ENCODE measurements at places on chromosomes 5 and 9.

DNA sequence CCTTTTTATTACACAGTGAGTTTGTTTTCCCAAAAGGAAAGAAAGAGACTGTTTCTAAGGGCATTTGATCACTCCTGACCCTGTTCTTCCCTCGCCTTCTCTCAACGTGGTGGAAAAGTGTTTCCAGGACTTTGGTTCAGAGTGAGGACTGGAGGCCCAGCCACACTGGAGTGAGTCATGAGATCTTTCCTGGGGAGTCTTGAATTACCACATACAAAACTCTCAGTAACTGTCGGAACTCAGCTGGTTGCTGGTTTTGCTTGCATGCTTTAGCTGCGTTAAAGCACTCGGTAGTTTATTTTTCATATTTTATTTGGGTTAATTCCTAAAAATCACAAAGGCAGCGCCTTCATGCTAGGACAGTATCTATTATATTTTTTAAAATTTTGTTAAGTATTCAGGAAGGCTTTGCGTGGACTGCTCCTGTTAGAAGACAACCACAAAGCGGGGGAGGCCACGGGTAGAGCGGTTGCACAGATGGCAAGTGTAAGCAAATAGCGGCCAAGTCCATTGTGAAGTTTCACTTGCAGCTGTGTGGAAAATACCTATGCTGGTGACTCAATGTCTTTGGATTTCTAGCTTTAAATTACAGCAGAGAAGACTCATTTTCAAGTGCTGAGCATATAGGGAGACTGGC lies 77.7 kb downstream of the ARSB start:
- DNase-seq, result no peak

DNA sequence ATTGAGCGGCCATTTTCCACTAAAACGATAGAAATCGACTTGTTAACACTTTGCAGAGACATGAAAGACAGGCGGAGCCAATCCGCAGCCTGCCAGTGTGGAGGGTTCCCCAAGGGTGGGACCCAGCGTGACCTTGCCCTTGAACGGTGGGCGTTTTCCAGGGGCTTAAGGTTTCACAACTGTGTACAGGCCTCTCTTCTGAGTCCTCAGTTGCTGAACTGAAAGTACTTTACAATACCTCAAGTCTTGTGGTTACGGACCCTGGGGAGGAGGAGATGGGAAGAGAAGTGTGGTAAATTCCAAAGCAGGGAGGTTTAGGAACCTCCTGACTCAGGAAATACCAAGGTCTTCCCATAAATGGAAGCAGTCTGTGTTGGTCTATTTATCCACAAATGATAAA lies 68.2 kb upstream of the CKMT2 start:
- DNase-seq, result no peak

GRCh38 chr5:155274484-155274883 lies 260.9 kb downstream of the KIF4B start:
- no peak for DNase-seq

DNA sequence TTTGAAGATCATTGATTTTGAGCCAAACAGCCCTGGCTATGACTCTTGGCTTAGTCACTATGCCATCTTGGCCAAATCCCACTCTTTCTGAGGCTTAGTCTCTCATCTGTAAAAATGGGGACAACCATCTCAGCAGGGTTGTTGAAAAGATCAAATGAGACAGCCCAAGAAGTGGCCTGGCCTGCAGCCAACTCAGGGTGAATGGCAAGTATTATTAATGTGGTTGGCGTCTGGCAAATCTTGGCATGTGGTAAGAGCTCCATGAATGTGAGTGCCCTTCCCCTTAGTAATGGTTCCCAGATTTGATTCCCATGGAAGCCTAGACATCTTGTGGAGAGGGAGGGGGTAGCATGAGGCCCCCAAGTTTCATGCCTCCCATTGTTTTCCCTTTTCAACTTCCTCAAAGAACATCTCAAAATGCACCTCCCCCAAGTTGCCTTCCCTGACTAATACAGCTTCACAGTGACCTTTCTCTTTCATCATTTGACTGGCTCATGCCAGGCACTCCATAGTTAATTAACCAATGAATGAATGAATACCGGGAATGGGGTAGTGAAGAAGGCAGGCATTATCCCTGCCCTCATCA lies 11.8 kb upstream of the TGFBI start:
- no peak for DNase-seq

GRCh38 chr9:1460143-1460769 lies 410.1 kb downstream of the DMRT2 start:
- no peak for DNase-seq

- DNase-seq, result no peak
These were observed 1.1 kb downstream of the GPBP1 start for GRCh38 chr5:57174890-57175510.

GRCh38 chr5:80958616-80959015 lies 1.5 kb upstream of the RASGRF2 start:
- no peak for DNase-seq

- no peak for DNase-seq
These were observed 9.5 kb downstream of the SIL1 start for GRCh38 chr5:139188558-139189270.

- no peak for DNase-seq
These were observed 6.1 kb upstream of the PRUNE2 start for GRCh38 chr9:76911971-76912370.

DNA sequence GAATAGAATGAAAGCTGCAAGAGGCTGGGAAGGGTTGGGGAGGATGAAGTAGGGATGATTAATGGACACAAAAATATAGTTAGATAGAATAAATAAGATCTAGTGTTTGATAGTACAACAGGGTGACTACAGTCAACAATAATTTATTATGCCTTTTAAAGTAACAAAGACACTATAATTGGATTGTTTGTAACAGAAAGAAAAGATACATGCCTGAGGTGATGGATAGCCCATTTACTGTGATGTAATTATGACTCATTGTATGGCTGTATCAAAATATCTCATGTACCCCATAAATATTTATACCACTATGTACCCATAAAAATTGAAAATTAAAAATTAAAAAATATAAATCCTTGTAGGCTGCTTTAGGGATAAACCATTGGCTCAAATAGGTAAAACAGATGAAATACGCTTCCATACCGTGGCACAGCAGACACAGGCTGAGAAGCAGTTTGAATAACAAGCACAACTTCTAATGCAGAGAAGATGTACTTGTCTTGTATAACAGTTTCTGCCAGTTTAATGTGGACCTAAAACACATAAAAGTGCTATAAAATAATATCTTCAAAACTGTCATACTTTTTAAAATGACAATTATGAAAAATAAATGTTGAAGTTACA lies 34.9 kb downstream of the APBA1 start:
- DNase-seq, result no peak

DNA sequence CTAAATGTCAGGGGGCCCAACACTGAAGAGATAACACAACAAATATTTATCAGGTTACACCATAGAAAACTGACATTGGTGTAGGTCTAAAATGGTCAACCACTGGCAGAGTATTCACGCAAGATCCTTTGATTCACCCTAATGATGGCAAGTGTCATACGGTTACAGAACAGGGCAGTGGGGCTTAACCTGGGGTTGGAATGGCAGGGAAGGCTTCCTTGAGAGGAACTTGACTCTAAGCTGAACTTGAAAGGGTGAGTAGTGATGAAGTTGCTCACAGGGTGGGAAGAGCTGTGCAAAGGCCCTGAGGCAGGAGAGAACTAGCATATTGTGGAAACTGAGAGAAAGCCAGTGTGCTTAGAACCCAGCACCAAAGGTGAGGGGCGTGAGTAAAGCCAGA lies 97.1 kb upstream of the MVB12B start:
- DNase-seq, result no peak

GRCh38 chr5:127571314-127572131 lies 54.1 kb downstream of the PRRC1 start:
- DNase-seq, result no peak

DNA sequence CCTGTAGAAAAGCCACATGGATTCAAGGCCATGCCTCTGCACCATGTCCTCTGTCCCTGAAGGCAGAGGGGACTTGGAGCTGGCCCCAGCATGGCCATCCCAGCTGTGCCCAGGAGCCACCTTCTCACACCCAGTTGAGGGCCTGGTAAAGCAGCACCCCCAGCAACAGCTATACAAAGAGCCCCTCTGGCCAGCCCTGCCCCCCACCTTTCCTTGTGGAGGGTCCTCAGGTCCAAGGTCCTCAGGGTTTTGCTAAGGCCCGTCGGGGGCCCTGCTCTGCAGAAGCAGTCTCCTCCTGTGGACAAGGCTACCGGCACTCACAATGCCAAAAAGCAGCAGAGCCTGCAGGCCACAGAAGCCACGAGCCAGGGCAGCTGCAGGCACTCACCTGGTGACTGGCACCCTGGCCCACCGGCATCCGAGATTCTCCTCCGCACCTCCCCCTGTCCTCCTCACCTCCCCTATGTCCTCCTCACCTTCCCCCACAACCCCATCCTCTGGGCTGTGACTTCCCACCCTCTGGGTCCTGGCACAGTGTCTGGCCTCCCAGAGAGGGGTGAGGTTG lies 39.9 kb upstream of the LPCAT1 start:
- no peak for DNase-seq

DNA sequence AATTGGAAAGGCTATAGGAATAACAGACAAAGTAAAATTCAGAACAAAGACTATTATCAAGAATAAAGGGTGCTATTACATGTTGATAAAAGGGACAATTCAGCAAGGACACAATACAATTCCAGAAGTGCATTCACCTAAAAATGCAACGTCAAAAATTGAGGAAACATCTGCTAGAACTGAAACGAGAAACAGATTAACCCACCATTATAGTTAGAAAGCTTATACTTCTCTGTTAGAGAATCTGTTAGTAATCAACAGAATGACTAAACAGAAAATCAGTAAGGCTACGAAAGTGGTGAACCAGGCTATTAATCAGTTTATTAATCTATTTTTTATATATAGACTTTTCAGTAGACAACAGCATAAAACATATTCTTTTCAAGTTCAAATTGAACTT lies 14.8 kb downstream of the FCN1 start:
- no peak for DNase-seq

GRCh38 chr9:14661421-14662059 lies 31.7 kb downstream of the ZDHHC21 start:
- DNase-seq, result no peak

DNA sequence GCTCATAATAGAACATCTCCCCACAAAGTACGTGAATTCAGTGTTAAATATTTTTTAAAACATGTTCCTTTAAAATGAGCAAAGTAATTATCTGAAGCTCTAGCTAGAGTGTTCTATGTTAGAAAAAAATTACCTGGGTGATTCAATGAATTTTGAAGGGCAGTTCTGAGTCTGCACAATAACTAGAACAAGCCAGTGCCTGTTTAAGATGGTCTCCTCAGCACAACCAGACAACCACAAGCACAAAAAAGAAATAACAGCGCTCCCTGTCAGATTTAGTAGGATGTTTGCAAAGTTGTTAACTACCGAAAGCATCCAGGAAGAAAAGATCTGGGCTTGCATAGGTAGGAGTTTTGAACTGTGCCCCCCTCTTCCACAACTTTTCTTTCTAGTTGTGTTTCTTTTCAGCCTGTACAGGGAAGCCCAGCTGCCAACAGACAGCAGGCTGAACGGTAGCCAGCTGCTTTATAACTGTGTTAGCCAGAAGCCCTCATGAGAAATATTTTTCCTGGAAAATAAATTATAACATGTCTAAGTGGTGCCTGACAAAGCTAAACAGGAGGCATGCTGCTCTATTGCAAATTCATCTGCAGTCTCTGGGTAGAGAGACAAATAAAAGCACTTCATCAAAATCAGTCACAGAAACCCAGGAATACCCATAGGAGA lies 1026.9 kb downstream of the MAT2B start:
- DNase-seq, result no peak

GRCh38 chr5:170151097-170151831 lies 45.6 kb downstream of the FOXI1 start:
- DNase-seq, result no peak

- no peak for DNase-seq
These were observed 21.1 kb upstream of the SLC46A2 start for GRCh38 chr9:112911736-112912135.

DNA sequence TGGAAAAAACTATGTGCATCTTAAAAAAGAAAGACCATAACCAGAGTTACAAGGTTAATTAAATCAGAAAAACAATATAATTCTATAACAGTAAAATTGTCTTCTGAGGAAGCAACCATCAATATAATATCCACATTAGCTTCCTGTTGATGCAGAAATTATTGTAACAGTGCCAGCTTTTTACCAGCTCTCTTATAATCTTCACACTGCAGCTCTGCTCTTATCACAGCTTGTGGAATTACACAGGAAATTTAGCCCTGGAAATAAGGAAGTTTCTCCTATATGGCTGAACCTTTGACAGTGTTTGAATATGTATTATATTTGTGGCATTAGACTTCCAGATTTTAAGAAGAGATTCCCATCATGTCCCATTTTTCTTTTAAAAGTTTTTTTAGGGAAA lies 49.1 kb upstream of the TEK start:
- no peak for DNase-seq

DNA sequence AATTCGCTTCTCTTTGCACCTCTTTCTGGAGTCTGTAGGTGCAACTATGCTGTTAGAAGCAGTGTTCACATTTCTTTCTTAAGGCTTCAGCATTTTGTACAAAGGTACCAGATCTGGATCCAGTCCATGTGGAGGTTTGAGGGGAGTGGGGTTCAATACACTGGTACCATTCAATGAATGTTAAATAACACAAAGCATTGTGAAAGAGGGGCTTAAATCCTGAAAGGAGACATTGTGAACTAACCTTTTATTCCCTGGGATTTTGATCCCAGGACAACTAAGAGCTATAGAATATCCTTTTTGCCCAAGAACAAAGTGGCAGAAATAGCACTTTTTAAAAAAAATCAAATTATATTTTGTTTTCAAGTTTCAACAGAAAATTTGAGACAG lies 107.7 kb upstream of the VCAN start:
- DNase-seq, result no peak

- no peak for DNase-seq
These were observed 257.7 kb downstream of the MCTP1 start for GRCh38 chr5:95027151-95027721.

DNA sequence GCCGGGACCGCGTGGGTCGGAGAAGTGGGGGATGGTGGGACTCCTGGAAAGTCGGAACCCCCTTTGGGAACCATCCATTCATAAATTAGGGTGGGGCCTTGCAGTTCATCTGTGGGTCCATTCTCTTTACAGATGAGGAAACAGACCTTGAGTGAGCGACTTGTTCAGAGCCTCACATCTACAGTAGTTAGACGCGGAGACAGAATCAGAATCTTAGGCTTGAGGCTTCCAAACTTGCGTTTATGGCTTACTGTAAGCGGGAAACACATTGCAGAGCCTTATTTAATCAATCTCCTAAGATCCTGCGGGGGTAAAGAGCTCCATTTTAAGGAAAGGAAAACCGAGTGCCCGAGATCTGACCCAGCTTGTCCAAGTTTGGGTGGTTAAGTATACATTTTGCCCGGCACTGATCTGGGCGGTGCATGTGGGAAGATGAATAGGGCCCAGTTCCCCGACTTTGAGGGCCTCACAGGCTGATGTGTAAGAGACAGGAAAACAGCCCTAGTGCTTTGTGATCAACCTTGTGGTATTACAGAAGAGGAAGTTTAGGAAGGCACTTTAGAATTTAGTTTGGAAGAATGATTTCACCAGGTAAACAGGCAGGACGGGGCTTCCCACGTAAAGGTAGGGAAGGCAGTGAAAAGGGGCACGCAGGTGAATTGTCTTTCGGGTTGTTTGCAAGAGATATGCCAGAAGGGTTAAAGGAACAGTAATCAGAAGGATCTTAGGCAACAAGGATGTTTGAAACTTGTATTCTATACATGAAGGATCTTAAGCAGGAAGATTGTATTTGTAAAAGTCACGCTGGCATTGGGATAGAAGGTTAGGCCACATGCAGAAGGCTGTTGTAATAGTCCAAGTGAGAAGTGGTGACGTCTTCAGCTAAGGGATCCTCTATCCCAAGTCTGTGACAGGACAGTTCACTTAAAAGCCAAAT lies 744 bp downstream of the TARS1 start:
- no peak for DNase-seq
